ENCODE measurements at places on chromosomes 5 and 9. TPM values are rescaled to one million over a fixed set of nuclear protein-coding genes. Genes with fewer than 3 reads are reported as not detected.

PTGDS gene
- 4.7 TPM for total RNA-seq

GRCh38 chr9:117416856-117417255 is 2.0 kb upstream of the ASTN2 start:
- DNase-seq: no peak

EGFLAM gene
- not detected for total RNA-seq

DNA sequence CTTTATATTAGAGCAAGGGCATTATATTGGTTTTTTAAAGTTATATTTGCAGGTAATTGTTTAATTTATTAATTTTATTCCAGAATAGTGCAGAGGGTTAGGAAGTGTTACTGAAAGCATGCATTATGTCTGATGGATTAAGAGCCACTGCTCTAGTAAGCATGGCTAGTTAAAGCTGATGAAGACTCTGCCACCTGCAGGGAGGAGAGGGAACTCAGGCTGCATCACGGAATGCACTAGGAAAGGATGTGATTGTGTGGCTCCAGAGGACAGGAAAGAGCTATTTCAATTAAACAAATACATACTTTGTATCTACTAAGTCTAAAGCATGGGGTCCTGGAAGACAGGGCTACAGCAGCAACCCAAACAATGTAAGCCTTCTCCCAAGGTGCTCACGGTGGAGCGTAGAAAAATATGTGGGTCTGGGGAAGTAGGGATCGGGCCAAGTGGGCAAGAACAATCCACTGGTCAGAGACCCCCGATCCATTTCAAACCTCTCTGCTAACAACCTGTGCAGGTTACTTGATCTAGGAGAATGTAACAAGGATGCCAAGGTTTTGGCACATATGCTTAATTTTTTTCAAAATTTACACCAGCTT is 15.3 kb upstream of the GRXCR2 start:
- peak; percentile 18 for DNase-seq

TAS2R1 gene
- total RNA-seq: not detected

GRCh38 chr9:35177520-35177919 is 15.7 kb downstream of the UNC13B start:
- no peak for DNase-seq

CDH9 gene
- not detected for total RNA-seq

STX17 gene
- 11.8 TPM for total RNA-seq

ZNF366 gene
- total RNA-seq: not detected

DNA sequence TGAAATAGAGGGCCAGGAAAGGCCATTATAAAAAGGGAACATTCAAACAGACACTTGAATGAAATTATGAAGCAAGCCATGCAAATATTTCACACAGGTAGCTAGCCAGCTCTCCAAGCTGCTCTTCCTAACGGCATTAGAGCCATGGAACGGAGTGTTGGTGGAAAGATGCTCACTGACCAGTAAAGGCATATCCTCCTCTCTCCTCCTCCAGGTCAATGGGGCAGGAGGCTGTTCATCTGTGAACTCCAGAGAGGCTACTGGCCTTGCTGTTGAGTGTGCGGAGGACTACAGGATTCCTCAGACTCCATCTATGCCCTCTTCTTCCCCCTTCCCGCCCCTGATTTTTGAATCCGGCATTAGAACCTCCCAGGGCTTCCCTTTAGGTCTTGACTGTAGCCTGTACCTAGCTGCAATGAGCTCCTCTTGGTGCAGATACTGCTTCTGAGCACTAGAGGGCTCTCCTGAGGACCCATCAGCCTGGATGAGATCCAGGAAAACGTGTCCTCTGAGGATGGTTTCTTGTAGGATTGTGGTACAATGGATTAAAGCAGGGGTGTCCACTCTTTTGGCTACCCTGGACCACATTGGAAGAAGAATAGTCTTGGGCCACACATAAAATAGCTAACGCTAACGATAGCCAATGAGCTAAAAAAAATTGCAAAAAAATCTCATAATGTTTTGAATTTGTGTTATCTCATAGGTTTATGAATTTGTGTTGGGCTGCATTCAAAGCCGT is 162.2 kb downstream of the SREK1 start:
- DNase-seq: peak; percentile 66
